ENCODE measurements at places on chromosomes 12 and 14. TPM values are rescaled to one million over a fixed set of nuclear protein-coding genes. Genes with fewer than 3 reads are reported as not detected.

The OVCH1 gene
- 0.90 TPM for total RNA-seq

The C12orf50 gene
- 0.13 TPM for total RNA-seq

The NFE2 gene
- 4.9 TPM for total RNA-seq

The TAS2R14 gene
- 2.4 TPM for total RNA-seq

The LRP1-AS gene
- not detected for total RNA-seq

The ZDHHC22 gene
- total RNA-seq = not detected

The HOXC12 gene
- total RNA-seq = not detected

The COL2A1 gene
- total RNA-seq = not detected

The HOXC4 gene
- 2.2 TPM for total RNA-seq

The RFX4 gene
- total RNA-seq = 0.13 TPM

The TROAP gene
- total RNA-seq = not detected

The FGF23 gene
- total RNA-seq = not detected

The RPS6KA5 gene
- total RNA-seq = 3.2 TPM

The PCED1B gene
- total RNA-seq = 6.1 TPM

The RHOJ gene
- total RNA-seq = 14.5 TPM

The SLC8A3 gene
- total RNA-seq = 0.16 TPM

The CPNE6 gene
- not detected for total RNA-seq

The IKZF4 gene
- total RNA-seq = 25.8 TPM

Data from mesenteric fat pad (tissue), 1 donor.